ENCODE measurements at places on chromosomes 7 and 10.

DNA sequence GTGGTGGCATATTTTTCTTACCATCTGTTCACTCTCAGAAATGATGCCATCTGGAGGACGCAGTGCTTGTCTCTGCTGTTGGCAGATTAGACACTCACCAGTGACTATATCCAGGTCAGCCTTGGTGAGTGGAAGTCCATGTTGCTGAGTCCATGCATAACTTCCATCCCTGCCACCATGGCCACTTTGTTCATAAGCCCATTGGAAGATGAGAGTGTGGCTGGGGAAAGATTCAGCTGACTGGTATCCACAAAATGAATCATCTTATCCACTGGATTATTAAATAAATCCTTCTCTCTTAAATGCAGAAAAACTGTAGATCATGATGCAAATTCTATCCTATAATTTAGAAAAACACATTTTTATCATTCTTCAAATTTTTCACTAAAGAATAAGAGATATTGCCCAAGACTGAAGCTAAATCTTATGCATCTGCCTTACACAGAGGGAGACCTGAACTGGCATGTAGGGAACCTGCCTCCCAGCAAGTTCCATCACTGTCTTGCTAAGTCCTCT is 726.9 kb downstream of the TNS3 start:
- DNase-seq: no peak

GRCh38 chr10:34650156-34650555 is 164.9 kb downstream of the PARD3 start:
- no peak for DNase-seq

GRCh38 chr10:114258274-114258840 is 19.3 kb downstream of the VWA2 start:
- DNase-seq: no peak

DNA sequence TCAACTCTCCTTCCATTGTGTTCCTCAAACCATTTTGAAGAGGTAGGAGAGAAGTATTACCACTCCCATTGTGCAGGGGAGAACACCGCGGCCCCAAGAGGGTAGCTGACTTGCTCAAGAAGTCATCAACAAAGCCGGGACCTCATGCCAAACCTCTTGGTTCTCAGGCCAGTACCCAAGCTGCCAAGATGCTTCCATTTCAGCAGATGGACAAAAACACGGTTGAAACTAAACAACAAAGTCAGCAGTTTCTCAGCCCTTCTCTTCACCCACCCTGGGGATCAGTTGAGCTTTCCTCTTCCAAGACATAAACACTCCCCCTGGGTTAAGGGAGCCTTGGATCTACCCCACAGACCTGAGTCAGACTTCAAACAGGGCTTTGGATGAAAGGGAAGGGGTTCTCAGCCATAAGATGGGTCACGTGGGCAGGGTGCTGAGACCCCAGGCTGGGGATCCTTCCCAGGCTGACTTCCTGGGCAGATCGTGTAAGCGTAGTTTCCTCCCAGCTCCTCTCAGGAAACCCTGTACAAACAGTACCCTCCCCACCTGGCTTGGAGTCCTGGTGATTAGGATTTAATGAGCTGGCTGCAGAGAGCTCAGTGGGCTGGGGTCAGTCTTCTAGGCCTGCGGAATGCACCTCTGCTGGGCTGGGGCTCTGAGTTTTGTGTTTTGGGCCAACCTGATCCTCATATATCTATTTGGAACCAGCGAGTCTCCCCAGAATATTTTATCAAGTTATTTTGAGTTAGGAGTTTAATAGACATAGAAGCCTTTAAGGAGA is 27.3 kb downstream of the EMX2 start:
- DNase-seq: no peak

GRCh38 chr10:15632456-15633091 is 87.1 kb downstream of the ITGA8 start:
- no peak for DNase-seq

DNA sequence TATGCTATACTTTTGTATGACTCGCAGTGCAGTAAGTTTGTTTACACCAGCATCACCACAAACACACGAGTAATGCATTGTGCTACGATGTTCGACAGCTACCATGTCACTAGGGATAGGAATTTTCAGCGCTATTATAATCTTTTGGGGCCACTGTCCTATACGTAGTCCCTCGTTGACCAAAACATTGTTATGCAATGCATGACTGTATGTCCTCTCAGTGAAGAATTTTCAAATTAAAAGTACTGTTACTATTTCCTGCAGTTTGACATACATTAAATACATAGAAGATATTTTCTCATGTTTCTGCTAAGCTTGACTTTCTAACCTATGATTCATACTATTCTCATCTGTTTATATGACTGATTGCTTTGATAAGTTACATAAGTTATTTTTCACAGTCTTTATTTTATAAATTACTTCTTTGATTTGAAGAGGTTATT is 203.6 kb downstream of the VTI1A start:
- DNase-seq: no peak

DNA sequence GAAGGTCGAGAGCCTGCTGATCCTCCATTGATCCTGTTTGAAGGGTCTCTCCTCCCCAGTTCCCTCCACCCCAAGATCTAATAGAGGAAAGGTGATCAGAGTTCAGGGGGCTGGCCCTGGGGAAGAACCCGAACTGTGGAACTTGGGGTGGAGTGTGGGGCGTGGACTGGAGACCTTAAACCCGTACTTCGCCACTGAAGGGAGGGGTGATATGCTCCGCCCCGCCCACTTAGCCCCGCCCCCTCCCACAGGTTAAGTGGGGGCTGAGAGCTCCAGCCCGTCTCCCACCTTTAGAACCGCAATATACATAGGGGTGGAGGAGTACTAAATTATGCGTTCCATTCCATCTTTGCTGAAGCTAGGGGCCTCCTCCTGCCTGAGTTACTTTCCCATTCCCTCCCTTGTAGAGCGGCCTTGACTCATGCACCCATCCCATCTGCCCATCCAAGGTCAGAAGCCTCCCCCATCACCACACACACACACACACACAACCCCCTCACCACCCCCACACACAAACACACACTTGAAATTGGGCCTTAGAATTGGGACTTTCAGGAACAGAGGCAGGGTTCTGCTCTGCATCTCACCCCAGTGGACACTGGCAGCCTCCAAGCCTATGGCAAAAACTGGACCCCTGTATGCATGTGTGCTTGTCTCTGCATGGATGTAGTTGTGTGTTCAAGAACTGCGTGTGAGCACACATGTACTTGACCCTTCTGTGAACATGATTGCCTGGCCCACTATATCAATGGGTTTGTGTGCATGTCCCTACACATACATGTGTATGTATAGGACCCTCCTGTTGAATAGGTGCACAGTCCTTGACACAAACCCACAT is 991 bp downstream of the SEMA4G start:
- no peak for DNase-seq
